Kidney epithelial cell (primary cell): ENCODE measurements at places on chromosomes 16 and 17. TPM values are rescaled to one million over a fixed set of nuclear protein-coding genes. Genes with fewer than 3 reads are reported as not detected.

Gene CLEC18C
- total RNA-seq = 19.6 and 28.9 TPM in 2 replicates

Gene CDC6
- 7.9 and 8.8 TPM in 2 replicates for total RNA-seq

Gene PIK3R6
- total RNA-seq = not detected in 2 replicates

Gene HEXIM2
- 7.7 and 10.4 TPM in 2 replicates for total RNA-seq

Gene IL34
- total RNA-seq = 0.25 and 0.82 TPM in 2 replicates

Gene C17orf107
- total RNA-seq = 2.3 and 4.4 TPM in 2 replicates

Gene P2RX1
- not detected in 2 replicates for total RNA-seq

Gene TMEM235
- not detected in 2 replicates for total RNA-seq

Gene GDPD1
- total RNA-seq = 1.7 and 2.7 TPM in 2 replicates

Gene LPO
- 0.17 and 0.48 TPM in 2 replicates for total RNA-seq

Gene EFCAB3
- total RNA-seq = not detected in 2 replicates

Gene MYOCD
- total RNA-seq = 0.27 and 2.1 TPM in 2 replicates

Gene MARVELD3
- total RNA-seq = 9.7 and 15.7 TPM in 2 replicates

Gene UBB
- total RNA-seq = 820 and 911 TPM in 2 replicates

Gene GAST
- total RNA-seq = not detected in 2 replicates

Gene ZFP3
- total RNA-seq = 4.4 and 4.8 TPM in 2 replicates

Gene SEPHS2
- total RNA-seq = 45.2 and 51.3 TPM in 2 replicates
